CD4-positive, alpha-beta T cell treated with Interferon alpha-2 for 1 hour (primary cell): ENCODE measurements at places on chromosomes 3 and 15.

DNA sequence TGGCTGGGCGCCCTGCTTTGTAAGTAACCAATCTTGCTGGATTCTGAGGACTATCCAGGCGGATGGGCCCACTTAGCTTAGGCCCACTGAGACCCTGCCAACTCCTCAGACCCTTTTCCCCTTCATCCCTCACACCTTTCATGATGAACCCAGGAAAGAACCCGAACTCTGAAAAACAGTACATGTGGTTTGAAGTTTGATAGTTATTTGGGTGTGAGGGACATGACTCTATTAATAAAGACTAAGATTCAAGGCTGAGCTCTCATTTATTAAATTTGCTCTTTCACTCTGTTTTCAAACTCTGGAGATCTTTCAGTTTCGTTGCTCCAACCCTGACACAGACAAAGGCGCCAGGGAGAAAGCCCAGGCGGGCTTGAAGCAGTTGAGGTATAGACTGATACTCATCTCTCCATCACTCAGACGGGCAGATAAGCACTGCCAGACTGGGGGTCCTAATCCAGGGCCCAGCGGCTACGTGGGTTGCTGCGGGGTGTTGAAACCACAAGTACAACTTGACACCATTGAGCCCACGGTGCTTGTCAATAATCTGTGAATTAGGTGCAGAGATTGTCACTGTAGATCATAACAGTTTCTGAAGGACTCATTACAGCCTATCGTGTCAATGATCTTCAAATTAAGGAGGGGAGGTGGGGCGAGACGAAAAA is 7.2 kb upstream of the SOX2 start:
- DNase-seq, result no peak

GRCh38 chr3:38323060-38323459 is 23.5 kb upstream of the XYLB start:
- no peak for DNase-seq

- no peak for DNase-seq
Observed at GRCh38 chr3:15703346-15703745, 94.4 kb downstream of the ANKRD28 start.

DNA sequence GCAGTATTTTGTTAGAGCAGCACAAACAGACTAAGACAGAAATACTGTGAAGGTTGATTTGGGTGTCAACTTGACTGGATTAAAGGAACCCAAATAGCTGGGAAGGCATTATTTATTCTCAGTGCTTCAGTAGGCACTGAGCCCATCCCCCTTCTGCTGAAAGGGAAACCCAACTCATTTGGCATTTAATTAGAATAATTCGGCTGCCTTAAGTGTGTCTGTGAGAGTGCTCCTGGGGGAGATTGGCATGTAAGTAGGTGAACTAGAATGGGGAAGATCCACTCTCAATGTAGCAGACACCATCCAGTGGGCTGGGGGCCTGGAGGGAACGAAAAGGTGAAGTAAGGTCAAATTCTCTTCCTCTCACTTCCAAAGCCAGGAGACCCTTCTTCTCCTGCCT is 20.5 kb upstream of the SLCO3A1 start:
- no peak for DNase-seq

DNA sequence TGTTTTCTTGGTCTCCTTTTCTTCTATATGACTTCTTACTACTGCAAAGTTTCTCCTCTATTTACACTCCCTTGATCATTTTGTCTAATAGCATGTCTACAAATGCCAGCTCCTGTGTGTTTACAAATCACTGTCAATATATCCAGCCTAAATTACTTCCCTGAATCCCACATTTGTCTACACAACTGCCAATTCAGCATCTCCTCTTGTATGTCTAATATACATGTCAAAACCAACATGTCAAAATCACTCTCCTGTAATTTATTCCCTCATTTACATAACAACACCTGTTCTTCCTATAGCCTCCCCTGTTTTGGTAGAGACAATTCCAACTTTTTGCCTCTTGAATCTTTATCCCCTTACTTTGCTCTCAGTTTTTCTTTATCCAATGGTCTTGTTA is 359.3 kb downstream of the PLOD2 start:
- no peak for DNase-seq

- DNase-seq, result no peak
Observed at GRCh38 chr3:178083906-178084866, 452.1 kb upstream of the KCNMB2 start.

- no peak for DNase-seq
Observed at GRCh38 chr15:35548435-35548834, 2.5 kb upstream of the DPH6 start.

GRCh38 chr3:194184265-194184751 is 48.4 kb downstream of the HES1 start:
- no peak for DNase-seq

DNA sequence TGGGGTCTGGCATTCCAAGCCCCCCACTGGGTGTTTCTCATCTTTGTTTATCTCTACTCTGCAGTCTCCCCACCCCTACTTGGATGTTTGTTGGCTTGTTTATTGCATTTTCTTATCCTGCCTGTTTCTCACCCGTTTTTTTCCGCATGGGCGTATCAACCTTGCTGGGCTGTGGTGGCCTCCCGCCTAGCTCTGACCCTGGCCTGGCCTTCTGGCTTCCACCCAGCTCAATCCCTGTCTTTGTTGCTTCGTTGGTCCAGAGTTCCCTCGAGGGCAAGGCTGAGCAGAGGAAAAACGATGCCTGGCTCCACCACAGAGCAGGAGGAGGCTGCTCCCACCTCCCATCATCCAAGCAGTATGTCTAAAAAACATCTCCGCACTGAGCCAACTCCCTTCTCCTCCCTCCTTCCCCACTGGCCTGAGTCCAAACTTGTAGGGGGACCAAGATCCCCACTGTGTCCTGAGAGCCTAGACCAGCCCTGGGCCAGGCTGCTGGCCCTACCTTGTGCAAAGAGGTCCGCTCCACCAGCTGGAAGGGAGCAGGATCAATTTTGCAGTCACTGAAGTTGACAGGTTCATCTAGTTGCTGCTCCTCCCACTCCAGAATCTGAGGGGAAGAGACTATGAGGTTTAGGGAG is 9.8 kb downstream of the CLCN2 start:
- DNase-seq, result no peak
